ENCODE measurements at places on chromosomes 16 and 17. TPM values are rescaled to one million over a fixed set of nuclear protein-coding genes. Genes with fewer than 3 reads are reported as not detected.

GRCh38 chr16:82990155-82990554 lies 363.4 kb downstream of the CDH13 start:
- H3K4me1 ChIP-seq, result no peaks in the 10 kb centered on the region
- no peak overlapping the region for H3K4me3 ChIP-seq
- no peak overlapping the region for H3K27ac ChIP-seq
- no peak for DNase-seq
- H3K27me3 ChIP-seq, result no peaks in the 10 kb centered on the region
- no peaks in the 10 kb centered on the region for H3K36me3 ChIP-seq

DNA sequence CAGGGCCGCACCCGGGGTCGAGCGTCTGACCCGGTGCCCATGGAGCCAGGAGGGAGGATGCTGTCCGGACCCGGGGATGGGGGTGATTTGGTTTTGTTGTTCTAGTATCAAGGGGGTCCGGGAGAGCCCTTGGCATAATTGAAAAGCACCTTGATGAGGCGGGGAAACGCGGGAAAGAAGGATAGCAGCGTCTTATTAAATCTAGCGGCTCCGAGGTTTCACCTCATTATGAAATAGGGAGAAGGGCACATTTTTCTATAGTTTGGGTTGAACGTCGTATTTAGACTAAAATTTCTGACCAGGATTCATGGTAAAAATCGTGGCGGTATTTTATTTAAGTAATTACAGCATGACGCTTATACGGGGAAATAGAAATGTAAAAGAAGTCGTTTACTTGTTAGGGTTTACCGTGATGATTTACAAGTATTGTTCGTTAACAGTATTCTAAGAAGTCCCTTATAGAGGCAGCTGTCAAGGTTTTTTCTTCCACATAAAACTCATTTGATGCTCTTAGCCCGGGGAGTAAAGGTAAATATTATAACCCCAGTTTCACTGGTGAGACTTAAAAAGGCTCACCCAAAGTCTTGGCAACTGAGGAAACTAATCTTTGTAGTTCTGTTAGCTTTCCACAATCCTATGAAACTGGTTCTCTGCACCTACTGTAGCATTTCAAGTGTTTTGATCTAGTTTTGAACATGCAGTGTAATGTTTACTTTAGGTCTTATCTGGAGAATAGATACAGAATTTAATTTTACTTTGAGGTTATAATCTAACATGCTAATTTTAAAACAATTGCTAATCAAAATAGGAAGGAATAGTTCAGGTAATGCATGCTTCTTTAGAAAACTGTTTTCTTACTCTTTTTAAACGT lies 756 bp downstream of the LUC7L3 start:
- H3K36me3 ChIP-seq, result no peaks in the 10 kb centered on the region
- H3K4me3 ChIP-seq, result peak overlapping the region; percentile 64
- no peak for DNase-seq
- peaks cover 15% of the 10 kb centered on the region for H3K4me1 ChIP-seq
- H3K27me3 ChIP-seq, result no peaks in the 10 kb centered on the region

DNA sequence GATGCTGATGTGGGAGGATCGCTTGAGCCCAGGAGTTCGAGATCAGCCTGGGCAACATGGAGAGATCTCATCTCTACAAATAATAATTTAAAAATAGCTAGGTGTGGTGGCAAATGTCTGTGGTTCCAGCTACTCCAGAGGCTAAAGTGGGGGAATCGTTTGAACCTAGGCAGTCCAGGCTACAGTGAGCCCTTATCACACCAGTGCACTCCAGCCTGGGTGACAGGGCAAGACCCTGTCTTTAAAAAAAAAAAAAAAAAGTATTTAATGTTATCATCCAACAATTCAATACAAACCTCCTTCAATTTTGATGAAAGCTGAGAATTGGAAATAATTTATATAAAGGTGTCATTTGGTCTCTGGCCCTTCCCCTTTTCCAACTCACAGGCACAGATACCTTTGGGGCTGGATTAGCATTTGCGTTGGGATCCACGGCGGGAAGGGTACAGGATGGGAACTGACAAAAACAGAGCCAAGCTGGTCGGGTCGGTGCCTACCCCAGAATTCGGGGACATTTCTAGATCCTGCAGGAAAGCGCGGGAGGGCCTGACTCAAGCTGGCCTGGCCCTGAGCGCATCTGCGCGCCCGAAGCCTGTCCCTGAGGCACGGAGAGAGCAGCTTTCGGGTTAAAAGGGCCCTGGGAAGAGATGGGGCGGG lies 860 bp upstream of the DCAF7 start:
- H3K36me3 ChIP-seq, result no peaks in the 10 kb centered on the region
- no peaks in the 10 kb centered on the region for H3K27me3 ChIP-seq

LPO gene
- total RNA-seq, result not detected

MVP gene
- 86.2 TPM for total RNA-seq
